ENCODE measurements at places on chromosomes 5 and 9. TPM values are rescaled to one million over a fixed set of nuclear protein-coding genes. Genes with fewer than 3 reads are reported as not detected.

The GAS1 gene
- total RNA-seq = 82.3 TPM

The AQP7 gene
- total RNA-seq = 1.1 TPM

The DRD1 gene
- 0.23 TPM for total RNA-seq

The C8G gene
- 1.00 TPM for total RNA-seq

The HTR4 gene
- total RNA-seq = not detected

The INSL4 gene
- not detected for total RNA-seq

The EGFLAM gene
- total RNA-seq = 37.8 TPM

The ZNF354C gene
- total RNA-seq = 11.8 TPM

The OR13C3 gene
- not detected for total RNA-seq

The CDO1 gene
- total RNA-seq = 16.6 TPM

The RUSC2 gene
- 13.9 TPM for total RNA-seq

The DMXL1 gene
- total RNA-seq = 40.6 TPM

The KCNV2 gene
- not detected for total RNA-seq

The LTC4S gene
- 13.2 TPM for total RNA-seq

The TSLP gene
- total RNA-seq = 0.13 TPM

The IL3 gene
- not detected for total RNA-seq

The FAM78A gene
- 2.9 TPM for total RNA-seq

The MYMK gene
- not detected for total RNA-seq

The HTR1A gene
- 0.40 TPM for total RNA-seq

The CCDC183 gene
- 7.2 TPM for total RNA-seq

The TUSC1 gene
- 14.1 TPM for total RNA-seq

The PRELID1 gene
- 80.7 TPM for total RNA-seq

The SPEF2 gene
- 10.2 TPM for total RNA-seq

The LCN9 gene
- not detected for total RNA-seq

The GRIN3A gene
- total RNA-seq = 0.36 TPM

The CKMT2 gene
- total RNA-seq = 15.2 TPM

The PCDHAC1 gene
- total RNA-seq = 0.46 TPM

The RANBP17 gene
- 13.2 TPM for total RNA-seq

The LVRN gene
- 2.5 TPM for total RNA-seq

The NMUR2 gene
- total RNA-seq = 0.15 TPM

The PFN3 gene
- total RNA-seq = not detected

The PTPN3 gene
- 1.6 TPM for total RNA-seq

The TXNDC8 gene
- not detected for total RNA-seq

The SIMC1 gene
- total RNA-seq = 50.9 TPM

The LCN6 gene
- total RNA-seq = 25.3 TPM

The SPATA31A3 gene
- not detected for total RNA-seq

The STPG3 gene
- total RNA-seq = not detected

The PRR7 gene
- 2.1 TPM for total RNA-seq

The HSPA9 gene
- 215 TPM for total RNA-seq

The SPIN1 gene
- 107 TPM for total RNA-seq

The MRNIP gene
- total RNA-seq = 50.3 TPM

The EPB41L4A gene
- total RNA-seq = 3.8 TPM

The ANKRD18B gene
- not detected for total RNA-seq

The PCDH1 gene
- total RNA-seq = 9.5 TPM

The GRM6 gene
- not detected for total RNA-seq

The FOXD4L6 gene
- total RNA-seq = not detected

The SCGB3A2 gene
- not detected for total RNA-seq

The NPDC1 gene
- 22.3 TPM for total RNA-seq

The DIMT1 gene
- 21.1 TPM for total RNA-seq

The HSPB3 gene
- 1.0 TPM for total RNA-seq

The ADAMTS6 gene
- total RNA-seq = 2.7 TPM

The FBP1 gene
- total RNA-seq = 2.4 TPM

The POLR3G gene
- 3.1 TPM for total RNA-seq

The FAM151B gene
- 1.7 TPM for total RNA-seq
